RKO (cell line): ENCODE measurements at places on chromosomes 5 and 9.

DNA sequence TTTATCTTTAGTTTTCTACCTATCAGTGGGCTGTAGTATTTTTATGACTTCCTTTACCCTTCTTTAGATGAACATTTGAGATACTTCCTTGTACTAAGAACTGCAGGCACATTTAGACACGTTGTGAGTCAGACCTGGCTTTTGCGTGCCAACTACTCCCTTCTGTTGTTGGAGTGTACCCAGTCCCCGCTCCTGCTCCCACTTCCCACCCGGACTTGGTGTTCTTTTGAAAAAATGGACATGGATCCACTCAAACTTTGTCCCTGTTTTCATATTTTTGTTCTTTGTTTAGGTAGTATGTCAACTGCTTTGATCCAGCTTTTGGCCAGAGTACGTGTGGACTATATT, 60.7 kb downstream of the PARP8 start:
- no peak for DNase-seq

DNA sequence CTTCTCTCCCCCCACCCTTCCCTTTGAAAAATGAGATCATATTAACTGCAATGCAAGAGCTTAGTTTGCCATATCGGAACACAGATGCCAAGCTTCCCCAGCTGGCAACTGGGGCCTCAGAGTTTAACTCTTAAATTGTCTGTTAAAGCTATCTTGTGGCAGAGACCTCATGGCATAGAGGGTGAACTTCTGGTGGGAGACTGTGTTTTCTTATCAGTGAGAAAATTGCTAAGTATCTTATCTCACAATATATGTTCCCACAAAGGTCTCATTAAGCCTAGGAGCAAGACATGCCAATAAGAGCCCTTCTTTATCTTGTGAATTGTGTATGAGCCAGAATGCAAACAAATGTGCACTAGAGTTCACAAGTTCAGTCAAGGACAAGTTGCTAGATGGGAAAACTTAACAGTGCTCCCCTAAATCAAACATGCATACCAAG, 12.3 kb downstream of the NFIB start:
- DNase-seq = no peak

DNA sequence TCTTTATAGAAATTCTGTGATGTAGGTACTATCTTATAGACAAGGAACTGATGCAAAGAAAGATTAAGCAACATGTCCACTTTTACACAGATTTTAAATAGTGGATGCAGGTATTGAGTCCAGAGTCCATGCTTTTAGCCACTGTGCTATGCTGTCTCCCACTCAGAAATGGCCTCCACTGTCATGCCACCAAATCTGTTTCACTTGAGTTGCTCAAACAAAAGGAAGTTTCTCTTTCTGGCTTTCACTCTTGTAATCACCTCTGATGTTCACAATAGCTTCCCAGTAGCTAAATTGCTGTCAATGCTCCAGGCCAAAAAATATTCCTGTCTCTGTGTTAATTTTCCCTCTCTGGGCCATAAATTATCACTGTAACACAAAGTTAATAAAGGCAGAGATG, 77.0 kb upstream of the RASA1 start:
- DNase-seq = no peak

GRCh38 chr5:73304381-73304780, 131.4 kb downstream of the TMEM174 start:
- DNase-seq = no peak

DNA sequence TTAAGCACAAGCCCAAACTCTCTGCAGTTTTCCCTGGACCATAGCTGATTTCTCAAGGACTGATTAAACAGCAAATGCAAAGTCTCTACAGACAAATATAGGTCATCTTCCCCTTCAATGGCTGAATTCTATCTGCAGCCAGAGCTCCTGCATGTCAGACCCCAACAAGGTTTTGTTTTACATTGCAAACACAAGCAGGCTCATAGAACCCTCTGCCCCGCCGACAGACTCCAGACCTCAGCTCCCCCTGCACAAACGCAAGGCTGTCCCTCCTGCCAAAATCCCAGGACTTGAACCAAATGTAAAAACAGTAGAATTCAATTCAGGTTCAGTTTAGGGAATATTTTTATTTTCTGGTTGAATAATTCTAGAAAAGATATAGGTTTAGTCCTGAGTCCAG, 526.7 kb upstream of the TRPC7 start:
- DNase-seq = no peak

- no peak for DNase-seq
Observed at GRCh38 chr5:124207118-124207517, 539.3 kb downstream of the ZNF608 start.

DNA sequence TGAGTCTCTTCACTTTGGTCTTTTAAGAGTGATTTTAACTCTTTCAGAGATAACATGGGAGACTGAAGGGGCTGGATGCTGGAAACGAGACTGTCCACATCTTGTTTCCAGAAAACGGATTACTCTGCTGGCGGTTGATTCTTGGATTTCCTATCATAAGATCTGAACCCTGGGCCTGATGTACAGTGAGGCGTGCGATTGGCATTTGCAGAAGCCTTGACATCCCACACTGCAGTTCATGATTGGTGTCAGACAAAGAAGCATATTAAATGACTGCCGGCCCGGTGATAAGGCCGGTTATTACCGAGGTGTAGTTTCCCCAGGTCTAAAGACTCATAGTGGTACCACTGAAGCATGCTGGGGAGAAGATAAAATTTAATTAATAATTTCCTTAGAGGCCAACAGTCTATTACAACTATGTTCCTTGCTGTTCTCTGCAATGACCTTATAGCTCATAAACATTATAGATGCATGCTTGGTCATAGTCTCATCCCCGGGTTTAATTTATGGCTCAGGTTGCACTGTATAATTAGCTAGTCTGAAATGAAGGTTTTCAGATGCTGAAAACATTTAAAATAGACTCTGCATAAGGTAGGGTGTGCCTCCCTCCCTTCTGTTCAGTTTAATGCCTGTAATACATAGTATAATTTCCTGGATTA, 99.2 kb downstream of the PPP2R2B start:
- DNase-seq = no peak

DNA sequence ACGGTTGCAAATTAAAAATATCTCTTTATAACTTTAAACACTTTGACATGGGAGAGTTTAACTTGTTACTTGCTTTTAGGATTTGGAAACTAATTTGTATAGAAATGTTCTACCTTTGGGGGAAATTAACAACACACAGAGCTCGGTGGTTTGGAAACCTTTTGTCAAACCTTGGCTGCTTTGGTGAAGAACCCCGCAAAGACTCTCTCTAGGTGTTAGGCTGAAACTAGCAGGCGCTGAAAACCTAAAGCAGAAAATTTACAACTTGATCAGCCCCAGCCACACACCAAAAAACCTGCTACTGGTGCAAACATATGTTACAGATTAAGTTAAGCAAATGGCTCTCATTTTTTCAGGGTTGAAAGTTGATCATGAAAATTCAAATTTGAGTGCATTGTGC, 25.8 kb downstream of the NR2F1 start:
- no peak for DNase-seq

DNA sequence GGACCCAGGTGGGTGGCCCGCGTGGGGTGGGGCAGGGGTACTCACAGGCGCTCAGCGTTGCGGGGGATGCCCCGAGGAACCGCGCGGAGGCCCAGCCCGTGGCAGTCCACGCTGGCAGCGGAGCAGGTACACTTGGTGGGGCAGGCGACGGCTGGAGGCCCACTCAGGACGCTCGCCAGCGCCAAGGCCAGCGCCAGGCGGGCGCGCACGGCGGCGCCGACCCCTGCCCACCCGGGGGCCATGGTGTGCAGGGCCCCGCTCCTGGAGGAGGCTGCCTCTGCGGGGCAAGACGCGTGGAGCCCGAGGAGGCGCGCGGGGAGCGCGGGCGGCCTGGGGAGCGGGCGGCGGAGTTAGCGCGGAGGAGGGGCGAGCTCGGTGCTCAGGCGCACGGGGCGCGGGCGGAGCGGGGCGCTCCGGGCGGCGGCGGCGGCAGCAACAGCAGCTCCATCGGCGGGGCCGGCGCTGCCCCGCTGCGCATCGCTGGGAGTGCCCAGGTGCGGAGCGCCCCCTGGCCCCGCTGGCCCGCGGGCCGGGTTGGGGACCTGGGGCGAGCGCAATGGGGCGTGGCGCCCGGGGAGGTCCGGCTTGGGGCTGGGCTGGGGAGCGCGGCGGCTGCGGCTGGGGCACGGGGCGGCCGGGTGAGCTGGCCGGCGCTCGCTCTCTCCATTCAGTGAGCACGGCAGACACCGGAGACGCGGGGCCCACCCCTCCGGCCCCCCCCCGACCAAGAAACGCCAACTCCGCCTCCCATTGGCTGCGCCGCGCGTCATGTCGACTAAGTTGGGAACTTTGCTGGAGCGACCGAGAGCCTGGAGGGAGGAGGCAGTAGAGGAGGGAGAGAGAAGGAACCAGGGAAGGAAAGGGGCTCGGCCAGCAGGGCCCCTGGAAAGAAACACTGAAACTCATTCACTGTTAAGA, at the start of gene SLIT3:
TSS of gene SLIT3 (minus strand) at position 672 of the 918 bp plus-strand sequence. CDS start at position 242, 430 bp downstream.
- no peak for DNase-seq

- no peak for DNase-seq
Observed at GRCh38 chr5:173468821-173469251, 140.6 kb upstream of the STC2 start.

DNA sequence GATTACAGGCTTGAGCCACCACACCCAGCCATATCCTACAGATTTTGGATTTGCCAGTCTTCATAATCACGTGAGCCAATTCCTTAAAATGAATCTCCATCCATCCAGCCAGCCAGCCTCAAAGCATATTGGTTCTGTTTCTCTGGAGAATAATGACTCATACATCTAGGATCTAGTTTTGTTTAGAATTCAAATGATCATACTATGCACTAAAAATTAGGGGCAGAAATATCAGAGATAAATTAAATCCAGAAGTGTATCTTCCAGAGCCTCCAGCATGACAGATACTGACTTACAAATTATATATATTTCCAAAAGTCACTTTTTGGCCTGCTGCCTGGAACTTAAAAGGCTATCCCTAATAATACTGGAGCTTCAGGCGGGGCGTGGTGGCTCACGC, 119.1 kb upstream of the NR5A1 start:
- no peak for DNase-seq

GRCh38 chr5:59673438-59674058, 220.0 kb downstream of the PDE4D start:
- DNase-seq = peak; percentile 73

GRCh38 chr9:94916956-94917355, 190.5 kb downstream of the AOPEP start:
- no peak for DNase-seq

- DNase-seq = no peak
Observed at GRCh38 chr5:110371011-110371724, 355.3 kb downstream of the TMEM232 start.

GRCh38 chr5:159424123-159424522, 93.8 kb upstream of the IL12B start:
- DNase-seq = no peak

DNA sequence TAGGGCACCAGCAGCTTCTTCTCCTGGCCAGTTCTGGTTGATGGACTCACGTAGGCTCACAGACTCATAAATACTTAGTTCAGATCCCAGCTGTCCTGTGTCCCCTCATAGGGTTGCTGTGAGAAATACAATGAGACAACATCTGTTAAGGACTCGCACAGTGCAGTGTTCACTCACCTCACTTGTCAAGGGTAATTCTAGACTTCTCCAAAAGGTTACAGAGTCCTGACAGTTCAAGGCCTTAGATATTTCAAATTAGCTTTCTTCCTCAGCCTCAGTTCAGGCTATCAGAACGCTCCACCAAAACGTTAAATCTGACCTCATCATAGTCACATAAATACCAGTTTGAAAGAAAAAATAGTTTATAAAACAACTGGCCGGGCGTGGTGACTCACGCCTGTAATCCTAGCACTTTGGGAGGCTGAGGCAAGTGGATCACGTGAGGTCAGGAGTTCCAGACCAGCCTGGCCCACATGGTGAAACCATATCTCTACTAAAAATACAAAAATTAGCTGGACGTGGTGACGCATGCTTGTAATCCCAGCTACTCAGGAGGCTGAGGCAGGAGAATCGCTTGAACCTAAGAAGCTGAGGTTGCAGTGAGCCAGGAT, 106.3 kb downstream of the UGCG start:
- no peak for DNase-seq

GRCh38 chr9:16281707-16282106, 588.8 kb downstream of the BNC2 start:
- DNase-seq = no peak

- no peak for DNase-seq
Observed at GRCh38 chr5:67494186-67494855, 297.7 kb upstream of the CD180 start.

DNA sequence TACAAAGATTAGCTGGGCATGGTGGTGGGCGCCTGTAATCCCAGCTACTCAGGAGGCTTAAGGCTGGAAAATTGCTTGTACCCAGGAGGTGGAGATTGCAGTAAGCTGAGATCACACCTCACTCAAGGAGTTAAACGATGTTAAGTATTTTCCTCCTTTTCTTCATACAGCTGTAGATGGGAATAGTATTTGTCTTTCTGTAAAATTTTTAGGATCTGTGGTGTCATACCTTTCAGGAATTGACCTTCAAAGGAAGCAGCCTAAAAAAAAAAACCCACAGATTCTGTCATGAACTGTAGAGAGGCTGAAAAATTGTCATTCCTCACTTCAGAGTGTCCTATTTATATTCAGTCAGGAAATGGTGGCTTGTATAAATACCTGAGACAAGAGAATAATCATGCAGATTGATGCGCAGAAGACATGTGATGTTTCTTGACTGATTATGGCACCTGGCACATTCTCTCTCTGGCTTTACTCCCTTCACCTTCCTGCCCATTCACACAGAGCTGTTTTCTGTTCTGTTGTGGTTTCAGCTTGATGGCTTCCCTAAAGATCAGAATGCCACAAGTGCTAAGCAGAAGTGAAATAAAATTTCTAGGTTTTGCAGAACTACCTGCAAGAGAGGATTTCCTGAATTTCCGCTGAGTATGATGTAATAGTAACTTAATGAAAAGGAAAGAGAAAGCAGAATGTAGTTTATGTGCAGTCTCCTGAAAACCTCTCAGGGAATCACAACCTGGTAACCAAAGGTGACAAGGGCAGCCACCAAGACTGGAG, 3.8 kb downstream of the IFNA1 start:
- DNase-seq = no peak

- DNase-seq = no peak
Observed at GRCh38 chr9:37566716-37567115, 9.5 kb downstream of the FBXO10 start.

DNA sequence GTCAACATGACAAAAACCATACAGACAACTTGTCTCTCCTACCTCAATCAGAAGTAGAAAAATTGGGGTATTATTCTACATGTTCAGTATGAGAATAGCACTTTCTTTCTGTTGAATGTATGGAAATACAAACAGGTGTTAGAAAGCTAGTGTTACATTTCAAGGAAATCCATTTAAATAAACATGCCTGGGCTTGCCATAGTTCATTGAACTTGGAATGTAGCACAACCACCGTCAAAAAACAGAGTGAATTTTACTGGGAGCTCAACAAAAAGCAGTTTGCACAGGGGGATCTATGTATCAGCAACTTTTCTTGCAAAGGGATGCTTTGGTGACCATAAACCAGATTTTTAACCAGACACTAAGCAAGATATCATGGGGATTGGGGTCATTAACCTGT, 307.9 kb upstream of the SMARCA2 start:
- no peak for DNase-seq

DNA sequence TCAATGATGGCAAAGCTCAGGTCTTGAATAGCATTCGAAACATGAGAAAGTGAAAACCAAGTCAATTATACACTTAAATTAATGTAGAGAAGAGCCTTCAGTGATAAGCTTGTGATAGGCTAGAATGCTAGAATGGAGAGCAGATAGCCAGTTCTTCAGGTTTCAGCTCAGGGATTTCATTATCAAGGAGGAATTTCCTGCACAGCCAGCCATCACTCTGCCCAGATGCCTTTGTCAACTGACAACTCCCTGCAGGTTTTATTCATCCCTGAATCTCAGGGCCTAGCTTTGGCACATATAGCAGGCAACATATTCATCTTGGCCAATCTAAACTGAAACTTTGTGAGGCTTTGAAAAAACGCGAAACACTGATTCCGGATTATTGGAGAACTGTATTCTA, 199.3 kb upstream of the CDH6 start:
- DNase-seq = no peak
